Fibroblast of villous mesenchyme (primary cell): ENCODE measurements at places on chromosomes 5 and 9. TPM values are rescaled to one million over a fixed set of nuclear protein-coding genes. Genes with fewer than 3 reads are reported as not detected.

SPATA31C1 gene
- total RNA-seq = not detected in 2 replicates

ARHGEF28 gene
- total RNA-seq = 34.1 and 40.2 TPM in 2 replicates

IFNB1 gene
- not detected in 2 replicates for total RNA-seq

PARP8 gene
- 11.3 and 12.5 TPM in 2 replicates for total RNA-seq

IFNA2 gene
- not detected in 2 replicates for total RNA-seq

SDHA gene
- 84.4 and 87.2 TPM in 2 replicates for total RNA-seq

HTR4 gene
- total RNA-seq = not detected in 2 replicates

CDX1 gene
- under 0.01 and 0.64 TPM in 2 replicates for total RNA-seq

SPATA6L gene
- total RNA-seq = 0.43 and 0.64 TPM in 2 replicates

SETD9 gene
- total RNA-seq = 7.3 and 9.3 TPM in 2 replicates

SLC36A2 gene
- total RNA-seq = not detected in 2 replicates

PDGFRB gene
- 341 TPM in 2 replicates for total RNA-seq

SMIM33 gene
- total RNA-seq = not detected in 2 replicates

NIM1K gene
- under 0.01 and 0.43 TPM in 2 replicates for total RNA-seq

SLC34A1 gene
- not detected in 2 replicates for total RNA-seq

TAF11L6 gene
- not detected in 2 replicates for total RNA-seq

PCDHB11 gene
- 0.32 TPM in 1 of 2 replicates, not detected in the other for total RNA-seq

ACTBL2 gene
- 0.43 and 0.97 TPM in 2 replicates for total RNA-seq

HRCT1 gene
- 0.43 and 0.97 TPM in 2 replicates for total RNA-seq

ANKRD33B gene
- 1.6 and 2.6 TPM in 2 replicates for total RNA-seq

CDO1 gene
- total RNA-seq = 0.32 and 2.6 TPM in 2 replicates

PAPPA gene
- total RNA-seq = 42.5 and 104 TPM in 2 replicates

TSLP gene
- total RNA-seq = 0.32 and 0.43 TPM in 2 replicates

RLN2 gene
- total RNA-seq = 0.43 TPM in 1 of 2 replicates, not detected in the other

SLIT3 gene
- total RNA-seq = under 0.01 and 0.64 TPM in 2 replicates

N4BP3 gene
- total RNA-seq = 0.43 and 0.64 TPM in 2 replicates

ELAVL2 gene
- total RNA-seq = not detected in 2 replicates

TMEM174 gene
- total RNA-seq = not detected in 2 replicates

LCP2 gene
- total RNA-seq = not detected in 2 replicates

RGMB gene
- 94.1 and 101 TPM in 2 replicates for total RNA-seq

MYOZ3 gene
- total RNA-seq = under 0.01 TPM in 2 replicates

PCDHGA1 gene
- total RNA-seq = 0.64 and 0.86 TPM in 2 replicates

ZFP62 gene
- 12.5 and 15.1 TPM in 2 replicates for total RNA-seq

MEF2C gene
- total RNA-seq = 8.1 and 16.0 TPM in 2 replicates

TMEFF1 gene
- 0.43 and 0.97 TPM in 2 replicates for total RNA-seq

BTF3 gene
- 216 and 232 TPM in 2 replicates for total RNA-seq

RNF208 gene
- total RNA-seq = under 0.01 TPM in 1 of 2 replicates, not detected in the other

POU5F2 gene
- 1.3 and 2.2 TPM in 2 replicates for total RNA-seq

GADD45G gene
- 0.43 and 0.64 TPM in 2 replicates for total RNA-seq
